ENCODE measurements at places on chromosomes 16 and 17.

GRCh38 chr16:50804290-50804907, 62.5 kb downstream of the CYLD start:
- no peak for DNase-seq

GRCh38 chr17:70353408-70354092, 184.2 kb downstream of the KCNJ2 start:
- DNase-seq, result no peak

- no peak for DNase-seq
These were observed 16.8 kb downstream of the SNX20 start for GRCh38 chr16:50664270-50664669.

DNA sequence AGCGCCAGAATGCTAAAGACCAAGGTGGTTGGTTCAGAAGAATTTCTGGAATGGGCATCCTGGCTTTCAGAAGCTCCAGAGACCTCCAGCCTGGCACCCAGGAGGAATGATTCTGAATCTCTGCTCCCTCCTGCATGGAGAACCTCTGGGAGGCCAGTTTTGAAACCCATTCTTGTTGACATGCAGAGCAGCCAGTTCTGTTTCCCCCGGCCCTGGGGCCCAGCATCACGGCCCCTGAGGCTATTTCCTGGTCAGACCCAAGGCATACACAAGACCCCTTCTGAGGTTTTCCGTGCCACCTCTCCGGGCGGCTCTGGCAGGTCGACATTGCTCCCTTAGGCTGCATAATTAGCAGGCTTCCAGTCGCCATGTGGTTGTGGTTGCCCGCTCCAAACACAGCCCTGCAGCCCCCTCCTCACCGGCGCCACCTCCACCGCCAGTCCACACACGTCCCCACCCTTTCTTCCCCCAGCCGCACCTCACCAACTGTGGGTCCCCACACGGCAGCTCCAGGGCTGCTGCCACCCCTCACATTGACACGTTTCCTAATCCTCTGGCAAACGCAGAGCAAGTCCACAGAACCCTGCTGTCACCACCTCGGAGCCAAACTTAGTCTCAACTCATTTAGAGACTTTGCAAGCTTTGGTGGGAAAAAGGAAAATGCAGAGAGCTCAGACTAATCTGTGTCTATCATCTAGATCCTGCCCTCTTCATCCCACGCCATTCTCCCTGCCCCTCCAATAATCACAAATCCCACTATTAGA, 367.1 kb downstream of the SOX9 start:
- DNase-seq, result no peak

DNA sequence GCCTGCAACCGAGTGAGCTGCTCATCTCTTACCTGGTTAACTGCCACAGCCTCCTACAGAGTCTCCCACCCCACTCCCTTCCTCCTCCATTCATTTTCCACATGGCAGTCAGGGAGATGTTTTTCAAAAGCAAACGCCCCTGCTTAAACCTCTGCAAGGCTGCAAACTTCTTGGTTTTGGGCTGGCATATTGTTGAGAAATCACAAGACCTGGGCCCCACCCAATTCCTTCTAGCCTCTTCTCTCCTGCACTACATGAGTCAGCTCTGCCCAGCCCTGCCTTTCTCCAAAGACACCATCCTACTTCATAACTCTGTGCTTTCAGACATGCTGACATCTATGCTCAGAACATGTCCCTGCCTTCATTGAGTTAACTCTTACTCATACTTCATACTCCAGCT, 136.1 kb downstream of the SPACA3 start:
- no peak for DNase-seq

GRCh38 chr16:49498666-49499413, 125.2 kb downstream of the C16orf78 start:
- DNase-seq, result no peak

- DNase-seq, result no peak
These were observed 51.8 kb upstream of the IL34 start for GRCh38 chr16:70594569-70594968.

GRCh38 chr17:17698869-17699351, 17.7 kb downstream of the RAI1 start:
- no peak for DNase-seq

DNA sequence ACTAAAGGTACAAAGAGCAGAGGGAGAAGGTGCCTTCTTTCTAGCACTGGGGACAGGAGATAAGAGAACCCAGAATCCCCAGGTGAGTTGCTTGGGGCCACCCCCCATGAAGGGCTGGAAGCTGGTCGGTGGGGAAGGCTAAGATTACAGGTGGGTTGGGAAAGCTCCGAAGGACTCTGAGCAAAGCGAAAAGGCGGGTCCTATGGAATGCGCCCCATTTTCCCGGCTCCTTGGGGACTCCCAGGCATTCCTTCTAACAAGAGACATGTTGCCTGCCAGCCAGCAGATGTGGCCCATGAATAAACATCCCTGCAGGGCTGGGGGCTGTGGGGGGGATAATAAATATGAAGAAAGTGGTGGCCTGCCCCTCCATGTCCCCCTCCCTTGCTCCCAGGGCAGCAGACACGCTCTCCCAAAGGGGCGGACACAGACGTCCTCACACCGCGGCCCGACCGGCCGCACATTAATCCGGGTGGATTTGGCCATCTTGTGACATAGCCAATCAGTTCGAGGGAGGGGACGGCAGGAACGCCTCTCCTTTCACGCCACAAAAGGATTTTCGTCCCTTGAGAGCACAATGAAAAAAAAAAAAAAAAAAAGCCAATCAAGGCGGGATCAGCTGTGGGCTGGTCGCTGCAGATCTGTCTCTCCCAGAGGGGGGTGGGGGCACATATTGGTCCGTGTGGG, 98.5 kb downstream of the SOX9 start:
- no peak for DNase-seq

- peak; percentile 81 for DNase-seq
These were observed 18.8 kb downstream of the RPH3AL start for GRCh38 chr17:333626-334396.

GRCh38 chr17:17201907-17202306, 4.2 kb downstream of the PLD6 start:
- no peak for DNase-seq

GRCh38 chr16:2331199-2331930, 9.2 kb downstream of the ABCA3 start:
- DNase-seq, result peak; percentile 5

- peak; percentile 51 for DNase-seq
These were observed 111.7 kb downstream of the MAP2K6 start for GRCh38 chr17:69525920-69526841.

- DNase-seq, result peak; percentile 65
These were observed 1.2 kb upstream of the MGAT5B start for GRCh38 chr17:76866774-76867577.

DNA sequence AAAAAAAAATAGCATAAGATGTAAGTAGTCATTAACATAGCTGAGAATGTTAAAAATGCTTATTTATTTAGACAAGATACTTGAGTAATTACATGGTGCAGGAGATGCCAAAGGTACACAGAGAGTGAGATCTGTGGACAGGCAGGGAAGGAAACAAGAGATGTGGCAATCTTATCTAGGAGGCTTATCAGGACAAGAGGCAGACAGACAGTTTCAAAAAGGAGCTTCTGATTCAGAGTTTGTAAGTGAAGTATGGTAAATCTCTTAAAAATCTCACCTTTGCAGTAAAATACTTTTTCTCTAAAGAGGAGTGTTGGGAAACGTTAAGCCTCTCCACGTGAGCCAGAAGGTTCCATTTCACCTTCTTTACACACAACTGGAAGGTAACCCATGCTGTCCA, 19.9 kb upstream of the GHDC start:
- no peak for DNase-seq

GRCh38 chr17:42759982-42760651, 910 bp upstream of the RAMP2 start:
- no peak for DNase-seq

DNA sequence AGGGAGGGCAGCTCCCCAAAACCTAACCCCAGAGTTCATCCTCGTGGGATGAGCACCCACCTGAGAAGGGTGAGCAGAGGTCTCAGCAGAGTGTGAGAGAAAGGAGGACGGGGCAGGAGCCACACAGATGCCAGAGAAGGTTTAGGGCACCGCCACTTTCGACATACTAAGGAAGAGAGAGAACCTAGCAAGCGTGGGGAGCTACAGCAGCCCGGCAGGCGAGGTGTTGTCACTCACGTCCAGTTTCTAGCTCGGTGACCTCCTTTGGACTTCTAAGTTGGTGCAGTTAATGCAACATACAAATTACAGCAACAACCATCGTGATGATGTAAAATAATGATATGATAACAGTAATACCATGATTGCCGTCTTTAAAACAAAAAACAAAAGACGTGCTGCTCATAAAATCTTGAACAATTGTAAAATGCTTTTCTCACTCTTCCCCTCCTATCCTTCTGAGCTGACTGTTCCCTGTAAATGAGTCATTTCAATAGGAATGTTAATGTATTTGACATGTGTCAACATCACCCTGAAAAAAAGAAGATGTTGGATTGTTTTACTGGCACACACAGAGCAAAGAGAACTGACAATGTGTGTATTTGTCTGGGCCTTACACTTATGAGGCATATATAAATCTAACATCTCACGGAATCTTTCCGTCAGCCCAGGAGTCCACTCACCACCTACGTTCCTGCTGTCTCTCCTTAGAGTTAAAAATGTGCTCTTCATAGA, 158.2 kb upstream of the MAF start:
- no peak for DNase-seq

GRCh38 chr16:13793841-13794409, 126.0 kb upstream of the ERCC4 start:
- DNase-seq, result no peak

Measured in AG08396 (cell line).